Endodermal cell (in vitro differentiated cells): ENCODE measurements at places on chromosomes 5 and 9. TPM values are rescaled to one million over a fixed set of nuclear protein-coding genes. Genes with fewer than 3 reads are reported as not detected.

NAIF1 gene
- 6.5 and 6.6 TPM in 2 replicates for total RNA-seq

SEMA6A gene
- 325 and 328 TPM in 2 replicates for total RNA-seq

GFI1B gene
- total RNA-seq = 0.67 TPM in 1 of 3 replicates, not detected in the others

PHF2 gene
- total RNA-seq = 16.2 and 17.1 TPM in 2 replicates

IGIP gene
- total RNA-seq = 1.7 and 2.5 TPM in 2 replicates

PLPP7 gene
- total RNA-seq = 4.5 to 5.6 TPM (median 5.2 TPM) in 3 replicates

SPINK6 gene
- not detected in 3 replicates for total RNA-seq

ZDHHC11 gene
- total RNA-seq = 16.5 and 28.9 TPM in 2 replicates

OBP2B gene
- total RNA-seq = not detected in 2 replicates

GRCh38 chr9:84697509-84698114 lies 28.1 kb downstream of the NTRK2 start:
- peak; percentile 96 for DNase-seq

- DNase-seq = no peak
Observed at GRCh38 chr5:50744776-50745175, 78.3 kb downstream of the PARP8 start.

DNA sequence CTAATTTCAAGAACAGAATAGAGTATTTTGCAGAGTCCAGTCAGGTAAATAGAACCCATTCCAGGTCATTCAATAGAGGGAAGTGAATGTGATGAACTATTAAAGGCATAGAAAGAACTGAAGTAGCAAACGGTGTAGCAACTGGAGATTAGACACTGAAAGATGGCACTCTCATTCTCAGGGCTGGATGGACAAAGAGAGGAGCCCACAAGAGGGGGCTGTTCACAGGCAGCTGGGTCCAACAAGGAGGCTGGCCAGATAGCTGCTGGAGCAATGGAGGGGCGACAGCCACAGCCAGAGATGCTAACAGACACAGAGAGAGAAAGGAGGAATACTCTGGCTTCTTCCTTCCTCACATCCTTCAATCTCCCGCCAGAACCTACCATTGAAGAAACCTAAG lies 93.1 kb upstream of the SMARCA2 start:
- DNase-seq = peak; percentile 67

DNA sequence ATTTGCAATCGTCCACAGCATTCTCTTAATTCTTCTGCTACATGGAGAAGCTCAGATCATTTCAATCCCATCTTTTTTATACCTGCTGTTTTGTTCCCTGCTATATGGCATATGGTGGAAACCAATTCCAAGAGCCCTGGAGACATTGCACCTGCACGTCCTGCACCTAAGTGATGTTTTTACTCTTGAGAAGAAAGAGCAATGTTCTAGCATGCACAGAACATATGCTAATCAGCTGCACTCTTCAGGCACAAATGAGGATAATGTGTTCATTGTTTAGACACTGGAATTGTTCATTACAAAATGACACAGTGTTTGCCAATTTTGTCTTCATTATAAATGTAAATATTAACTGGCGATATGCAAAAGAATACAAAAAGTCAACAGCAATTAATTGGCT lies 935.8 kb downstream of the TLE4 start:
- DNase-seq = no peak

GRCh38 chr9:125844611-125845010 lies 97.4 kb downstream of the PBX3 start:
- DNase-seq = no peak

- peak; percentile 26 for DNase-seq
Observed at GRCh38 chr9:93676310-93677047, 100.1 kb downstream of the PHF2 start.

DNA sequence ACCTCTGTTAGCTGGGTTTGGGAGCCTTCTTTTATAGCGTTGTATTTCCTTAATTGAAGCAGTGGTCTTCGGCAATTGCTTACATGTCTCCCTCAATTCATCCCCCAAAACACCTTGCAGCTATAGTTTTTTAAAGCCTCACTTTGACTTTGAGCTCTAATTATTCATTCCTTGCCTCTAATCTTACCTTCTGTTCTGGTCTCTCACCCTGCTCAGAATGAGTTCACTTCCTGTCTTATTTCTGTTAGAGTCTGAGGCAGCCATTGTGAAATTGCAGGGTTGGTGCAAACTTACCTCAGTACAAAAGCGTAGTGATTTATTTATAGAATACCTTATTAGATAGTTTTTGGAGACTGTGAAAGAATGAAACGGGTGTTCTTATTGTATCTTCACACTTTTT lies 35.0 kb downstream of the AOPEP start:
- no peak for DNase-seq

DNA sequence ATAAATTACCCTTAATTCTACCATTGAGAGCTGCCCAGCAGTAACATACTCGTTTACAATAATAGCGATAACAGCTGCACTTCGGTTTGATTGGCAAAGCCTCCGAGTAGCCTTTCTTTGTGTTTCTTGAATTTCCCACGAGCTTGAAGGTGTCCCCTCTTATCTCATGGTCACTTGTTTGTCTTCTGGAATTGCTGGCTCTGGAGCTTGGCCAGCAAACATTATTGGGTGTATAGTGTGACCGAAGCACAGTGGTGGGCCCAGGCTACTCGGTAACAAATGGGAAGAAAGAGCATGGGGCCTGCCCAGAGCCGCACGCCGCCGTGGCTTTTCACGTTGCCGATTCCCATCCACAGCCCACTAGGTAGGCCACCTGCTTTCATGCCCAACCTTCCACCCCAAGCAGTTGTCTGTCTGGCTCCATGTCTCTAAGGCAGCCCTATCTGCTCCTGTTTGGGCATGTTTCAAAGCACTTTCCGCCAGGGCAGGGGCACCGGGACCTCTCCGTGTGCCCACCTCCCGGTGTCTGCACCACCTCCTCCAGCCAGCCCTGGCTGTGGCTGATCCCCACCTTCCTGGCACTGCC lies 8.7 kb downstream of the STKLD1 start:
- DNase-seq = no peak

- no peak for DNase-seq
Observed at GRCh38 chr9:24765025-24765756, 219.5 kb upstream of the IZUMO3 start.

GRCh38 chr5:9927521-9927997 lies 297.4 kb upstream of the TAS2R1 start:
- no peak for DNase-seq

GRCh38 chr5:111775224-111775623 lies 18.2 kb upstream of the NREP start:
- no peak for DNase-seq

DNA sequence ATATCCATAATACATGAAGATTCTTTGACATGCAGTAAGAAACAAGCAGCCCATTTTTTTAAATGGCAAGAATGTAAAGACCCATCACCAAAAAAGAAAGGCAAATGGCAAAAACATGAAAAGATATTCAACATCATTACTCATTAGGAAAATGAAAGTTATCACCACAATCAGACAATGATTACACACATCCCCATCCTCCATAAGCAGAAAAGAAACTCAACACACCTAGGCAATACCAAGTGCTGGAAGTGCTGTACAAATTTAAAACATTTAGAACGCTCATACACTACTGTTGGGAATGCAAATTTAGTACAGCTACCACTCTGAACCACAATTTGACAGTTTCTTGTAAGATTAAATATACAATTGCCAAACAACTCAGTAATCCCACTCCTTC lies 466.7 kb downstream of the ACTL7B start:
- no peak for DNase-seq

GRCh38 chr9:91904588-91905236 lies 45.3 kb downstream of the ROR2 start:
- DNase-seq = no peak

GRCh38 chr5:88979244-88979643 lies 96.3 kb upstream of the MEF2C start:
- no peak for DNase-seq

- DNase-seq = no peak
Observed at GRCh38 chr5:34041247-34041972, 1.6 kb downstream of the C1QTNF3 start.

GRCh38 chr9:134146774-134147493 lies 11.1 kb downstream of the WDR5 start:
- DNase-seq = no peak

DNA sequence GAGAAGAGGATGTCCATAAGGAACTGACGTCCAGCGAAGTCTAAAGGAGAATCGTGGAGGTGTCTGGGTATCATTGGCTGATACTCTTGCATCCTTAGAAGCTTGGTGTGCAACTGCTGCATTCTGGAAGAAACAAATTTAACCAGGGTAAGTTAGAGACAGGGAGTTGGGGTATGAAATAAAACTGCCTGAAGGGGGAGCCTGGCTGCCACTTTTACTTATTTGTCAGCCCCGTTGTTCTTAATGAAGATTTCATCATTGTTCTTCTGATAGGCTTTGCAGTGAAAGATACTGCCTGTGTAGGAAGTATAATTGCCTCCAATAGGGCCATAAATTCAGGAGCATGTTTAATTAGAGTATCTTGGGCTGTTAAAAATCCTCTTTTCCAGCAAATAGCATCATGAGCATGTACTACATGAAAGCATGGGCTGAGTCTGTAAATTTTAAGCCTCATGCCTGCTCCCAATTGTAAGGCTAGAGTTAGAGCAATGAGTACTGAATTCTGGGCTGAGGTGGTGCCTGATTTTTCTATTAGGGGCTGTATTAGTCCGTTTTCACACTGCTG lies 1264.5 kb upstream of the ACO1 start:
- DNase-seq = peak; percentile 58

DNA sequence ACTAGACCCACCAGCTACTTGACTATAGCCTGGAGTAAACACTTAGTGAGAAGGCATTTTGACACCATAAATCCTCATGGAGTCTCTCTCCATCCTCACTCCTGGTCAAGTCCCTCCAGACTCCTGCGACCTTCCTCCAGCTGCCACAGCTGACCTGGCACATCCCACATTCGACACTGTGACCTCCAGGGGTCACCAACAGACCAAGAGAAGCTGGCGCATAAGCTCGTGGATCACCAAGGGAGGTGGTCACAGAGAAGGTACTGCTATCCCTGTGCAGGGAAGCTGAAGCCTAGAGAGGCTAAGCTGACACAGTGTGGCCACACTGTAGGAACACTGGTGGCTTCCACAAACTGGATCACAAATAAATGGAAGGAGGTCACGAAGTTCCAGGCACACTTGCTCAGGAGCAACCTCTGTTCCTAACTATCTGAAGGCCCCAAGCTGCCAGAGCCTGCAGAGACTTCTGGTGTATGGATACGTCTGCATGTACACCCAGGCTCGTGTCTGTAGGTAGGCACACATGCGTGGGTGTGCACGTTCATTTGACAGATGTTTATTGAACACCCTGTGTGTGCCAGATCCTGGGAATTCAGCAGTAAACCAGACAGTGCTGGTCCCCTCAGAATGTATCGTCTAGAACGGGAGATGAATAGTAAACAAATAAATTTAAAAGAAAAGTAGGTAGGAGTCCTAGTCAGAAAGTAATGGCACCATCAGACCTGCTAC lies 104.4 kb downstream of the C5orf15 start:
- peak; percentile 59 for DNase-seq

DNA sequence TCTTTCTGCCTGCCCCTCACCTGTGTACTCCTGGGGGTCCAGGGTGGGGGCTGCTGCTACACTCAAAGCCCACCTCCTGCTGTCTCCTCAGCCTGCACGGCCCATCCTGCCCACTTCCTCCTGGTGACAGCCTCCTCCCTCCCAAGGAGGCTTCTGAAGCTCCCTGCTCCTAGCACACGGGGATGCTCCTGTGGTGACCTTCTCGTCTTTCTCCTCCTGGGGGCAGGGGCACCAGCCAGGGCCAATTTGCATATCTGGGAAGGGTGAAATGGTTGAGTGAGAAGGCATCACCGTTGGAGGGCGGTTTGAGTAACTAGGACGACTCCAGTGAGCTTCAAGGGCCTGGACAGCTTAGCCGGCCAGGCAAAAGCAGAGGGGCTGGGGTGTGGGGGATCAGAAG lies 51.9 kb upstream of the COL5A1 start:
- peak; percentile 82 for DNase-seq

- DNase-seq = no peak
Observed at GRCh38 chr5:90233476-90233875, 176.1 kb downstream of the CETN3 start.

DNA sequence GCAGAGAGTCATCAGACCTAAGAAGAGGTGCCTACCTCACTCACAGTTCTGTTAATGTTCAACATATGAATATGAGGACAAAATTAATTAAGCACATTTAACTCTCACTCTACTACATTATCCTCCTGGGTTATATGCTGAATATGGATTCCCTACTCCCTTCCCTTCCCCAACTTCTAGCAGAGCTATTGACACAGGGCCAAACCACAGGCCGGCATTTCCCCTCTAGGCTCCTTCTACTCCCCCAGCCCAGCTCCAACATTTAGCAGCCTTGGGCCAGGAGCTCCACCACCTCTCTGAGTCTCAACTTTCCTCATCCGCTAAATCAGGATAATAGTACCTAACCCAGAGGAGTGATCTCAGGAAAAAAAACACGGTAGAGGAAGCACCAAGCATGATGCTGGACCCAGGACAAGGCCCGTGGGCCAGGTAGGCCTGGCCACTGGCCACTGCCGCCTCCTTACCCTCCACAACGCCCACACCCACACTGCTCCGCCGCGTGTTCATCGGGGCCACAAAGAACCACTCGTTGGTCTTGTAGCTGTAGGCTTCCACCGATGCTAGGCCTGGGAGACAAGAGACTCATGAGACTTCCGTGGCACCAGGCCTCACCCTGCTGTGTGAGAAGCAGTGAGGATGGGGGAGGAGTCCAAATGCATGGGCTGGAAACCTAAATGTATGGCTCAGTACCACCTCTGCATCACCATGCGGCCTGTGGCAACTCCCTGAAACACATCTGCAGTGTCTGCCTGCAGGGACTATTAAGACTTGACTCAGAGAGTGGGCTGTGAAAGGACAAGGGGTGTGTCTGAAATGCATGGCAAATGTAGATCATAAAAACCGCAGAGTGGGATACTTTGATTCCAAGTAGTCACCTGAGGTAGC lies 98.8 kb downstream of the KLHL3 start:
- no peak for DNase-seq

- no peak for DNase-seq
Observed at GRCh38 chr9:131714161-131714646, 25.7 kb downstream of the RAPGEF1 start.

DNA sequence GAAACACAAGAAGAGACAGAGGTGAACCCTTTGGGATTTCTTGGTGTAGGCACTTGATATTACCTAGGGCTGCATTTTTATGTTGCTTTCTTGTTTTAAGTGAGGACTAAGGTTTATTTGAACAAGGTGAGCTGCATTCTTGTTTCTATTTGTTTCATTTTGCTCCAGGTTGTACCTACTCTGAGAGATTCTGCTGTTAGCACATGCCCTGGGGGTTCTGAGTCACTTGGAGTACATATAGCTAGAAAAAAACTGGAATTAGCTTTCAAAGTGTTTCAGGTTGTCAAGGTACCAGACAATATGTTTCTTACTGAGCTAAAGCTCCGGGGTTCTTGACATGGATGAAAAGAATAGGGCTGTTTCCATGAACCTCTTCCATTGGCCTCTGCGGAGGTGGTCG lies 299.4 kb downstream of the ICE1 start:
- no peak for DNase-seq

GRCh38 chr5:52063186-52063585 lies 679.9 kb downstream of the ISL1 start:
- no peak for DNase-seq

- peak; percentile 53 for DNase-seq
Observed at GRCh38 chr5:159052401-159053011, 47.2 kb downstream of the EBF1 start.

GRCh38 chr9:77988630-77989029 lies 43.0 kb downstream of the GNAQ start:
- no peak for DNase-seq
